ENCODE measurements at places on chromosomes 12 and 14. TPM values are rescaled to one million over a fixed set of nuclear protein-coding genes. Genes with fewer than 3 reads are reported as not detected.

MAP1LC3B2 gene
- 3.7 TPM for total RNA-seq

GRCh38 chr12:25422241-25422640 lies 130.8 kb downstream of the LMNTD1 start:
- H3K36me3 ChIP-seq, result no peaks in the 10 kb centered on the region
- DNase-seq, result no peak
- H3K27me3 ChIP-seq, result no peaks in the 10 kb centered on the region
- peaks cover 14% of the 10 kb centered on the region for H3K4me1 ChIP-seq

DNA sequence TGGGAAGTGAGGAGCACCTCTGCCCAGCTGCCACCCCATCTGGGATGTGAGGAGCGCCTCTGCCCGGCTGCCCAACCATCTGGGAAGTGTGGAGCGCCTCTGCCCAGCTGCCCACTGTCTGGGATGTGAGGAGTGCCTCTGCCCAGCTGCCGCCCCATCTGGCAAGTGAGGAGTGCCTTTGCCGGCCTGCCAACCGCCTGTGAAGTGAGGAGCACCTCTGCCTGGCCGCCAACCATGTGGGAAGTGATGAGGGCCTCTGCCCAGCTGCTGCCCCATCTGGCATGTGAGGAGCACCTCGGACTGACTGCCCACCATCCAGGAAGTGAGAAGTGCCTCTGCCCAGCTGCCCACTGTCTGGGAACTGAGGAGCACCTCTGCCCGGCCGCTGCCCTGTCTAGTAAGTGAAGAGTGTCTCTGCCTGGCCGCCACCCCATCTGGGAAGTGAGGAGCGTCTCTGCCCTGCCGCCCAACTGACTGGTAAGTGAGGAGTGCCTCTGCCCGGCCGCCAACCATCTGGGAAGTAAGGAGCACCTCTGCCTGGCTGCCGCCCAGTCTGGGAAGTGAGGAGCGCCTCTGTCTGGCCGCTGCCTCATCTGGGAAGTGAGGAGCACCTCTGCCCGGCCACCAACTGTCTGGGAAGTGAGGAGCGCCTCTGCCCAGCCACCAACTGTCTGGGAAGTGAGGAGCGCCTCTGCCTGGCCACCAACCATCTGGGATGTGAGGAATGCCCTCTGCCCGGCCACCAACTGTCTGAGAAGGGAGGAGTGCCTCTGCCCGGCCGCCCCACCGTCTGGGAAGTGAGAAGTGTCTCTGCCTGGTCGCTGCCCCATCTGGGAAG lies 22.6 kb downstream of the FAR2 start:
- DNase-seq, result no peak
- no peak overlapping the region for H3K27ac ChIP-seq
- H3K36me3 ChIP-seq, result peaks cover 10% of the 10 kb centered on the region
- H3K27me3 ChIP-seq, result no peaks in the 10 kb centered on the region

GRCh38 chr12:115500872-115501271 lies 776.6 kb downstream of the MED13L start:
- no peak overlapping the region for H3K4me3 ChIP-seq
- peaks cover 4% of the 10 kb centered on the region for H3K27me3 ChIP-seq
- no peaks in the 10 kb centered on the region for H3K36me3 ChIP-seq
- no peaks in the 10 kb centered on the region for H3K4me1 ChIP-seq
- DNase-seq, result no peak

DNA sequence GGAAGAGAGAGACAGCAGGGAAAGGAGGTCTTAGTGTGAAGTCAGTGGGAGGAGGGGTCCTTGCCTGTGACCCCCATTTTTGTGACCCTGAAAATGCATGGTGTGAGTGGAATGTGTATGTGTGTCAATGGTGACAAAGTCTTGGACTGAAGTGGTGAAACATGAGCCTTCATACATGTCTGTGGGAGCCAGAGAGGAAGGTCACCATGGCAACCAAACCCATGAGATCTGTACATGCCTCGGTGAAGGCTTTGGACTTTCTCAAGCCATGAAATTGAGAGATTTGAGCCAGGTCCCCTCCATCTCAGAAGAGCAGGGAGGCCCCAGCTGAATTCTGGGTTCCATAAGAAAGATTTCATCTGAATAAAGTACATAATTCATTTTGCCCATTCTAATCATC lies 108.7 kb downstream of the TTC8 start:
- DNase-seq, result no peak
- no peak overlapping the region for H3K4me3 ChIP-seq
- peaks cover 12% of the 10 kb centered on the region for H3K36me3 ChIP-seq
- no peak overlapping the region for H3K27ac ChIP-seq
- peaks cover 2% of the 10 kb centered on the region for H3K27me3 ChIP-seq
- peaks cover 38% of the 10 kb centered on the region for H3K4me1 ChIP-seq

DNA sequence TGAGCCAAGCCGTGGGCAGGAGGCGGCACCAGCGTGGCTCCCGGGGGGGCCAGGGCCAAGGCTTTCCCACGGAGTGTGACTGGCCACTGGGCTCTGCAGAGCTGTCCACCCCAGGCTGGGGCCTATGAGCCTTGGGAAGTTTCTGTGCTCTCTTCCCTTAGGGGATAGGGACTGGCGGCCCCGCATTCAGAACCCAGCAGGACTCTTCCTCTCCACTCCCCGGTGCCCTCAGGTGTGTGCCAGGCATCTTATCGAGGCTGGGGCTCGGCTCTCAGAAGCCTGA lies 17.8 kb upstream of the EIF2B2 start:
- H3K36me3 ChIP-seq, result no peaks in the 10 kb centered on the region
- H3K4me3 ChIP-seq, result no peak overlapping the region
- no peaks in the 10 kb centered on the region for H3K27me3 ChIP-seq
- H3K4me1 ChIP-seq, result peaks cover 38% of the 10 kb centered on the region
- DNase-seq, result no peak

DNA sequence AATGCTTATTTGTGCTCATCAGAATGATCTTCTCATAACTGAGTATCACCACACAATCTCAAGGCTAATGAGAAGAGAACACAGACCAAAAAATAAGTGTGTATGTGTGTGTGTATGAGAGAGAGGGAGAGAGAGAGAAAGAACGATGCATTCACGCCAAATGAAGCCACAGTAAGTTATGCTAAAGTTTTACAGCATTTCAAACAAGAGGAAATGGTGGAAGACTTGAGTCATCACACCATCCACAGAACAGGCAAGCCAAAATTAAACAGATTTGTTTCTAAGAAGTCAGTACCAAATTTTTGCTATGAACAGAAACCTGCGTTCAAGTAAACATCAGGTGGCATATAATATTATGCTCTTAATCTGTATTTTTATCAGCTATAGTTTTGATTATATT lies 141.2 kb downstream of the MED13L start:
- H3K27me3 ChIP-seq, result no peaks in the 10 kb centered on the region
- H3K27ac ChIP-seq, result peak overlapping the region; percentile 89
- no peaks in the 10 kb centered on the region for H3K36me3 ChIP-seq
- peak; percentile 67 for DNase-seq
- H3K4me1 ChIP-seq, result peaks cover 86% of the 10 kb centered on the region

DNA sequence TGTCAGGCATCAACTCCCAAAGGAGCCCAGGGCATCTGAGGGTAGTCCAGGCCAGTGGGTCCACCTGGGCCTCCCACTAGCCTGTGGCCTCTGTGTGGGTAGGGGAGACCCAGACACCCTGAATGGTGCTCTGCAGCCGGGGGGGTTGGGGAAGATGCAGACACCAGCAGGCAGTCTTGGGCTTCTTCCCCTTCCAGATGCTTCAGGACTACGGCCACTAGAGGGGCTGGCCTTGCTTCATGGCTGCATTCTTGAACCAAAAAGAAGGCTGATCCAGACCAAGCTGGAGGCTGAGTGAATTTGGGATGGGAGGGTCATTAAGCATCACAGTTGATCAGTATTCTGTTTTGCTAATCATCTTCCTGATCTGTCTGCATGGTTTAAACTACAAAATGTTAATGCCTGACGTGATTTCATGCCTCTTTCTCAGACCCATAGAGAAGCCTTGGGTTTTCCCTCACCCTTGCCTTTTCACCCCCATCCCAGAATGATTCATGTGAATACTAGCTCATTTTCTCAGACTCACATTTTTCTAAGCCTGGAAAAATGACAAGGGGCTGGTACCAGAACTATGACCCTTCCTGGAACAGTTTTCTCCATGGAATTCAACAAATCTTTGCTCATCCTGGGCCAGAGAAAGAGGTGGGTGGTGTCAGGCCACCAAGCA lies 134.2 kb downstream of the NTF3 start:
- no peaks in the 10 kb centered on the region for H3K36me3 ChIP-seq
- peaks cover 9% of the 10 kb centered on the region for H3K27me3 ChIP-seq
- H3K4me3 ChIP-seq, result peak overlapping the region; percentile 34
- DNase-seq, result peak; percentile 63
